ENCODE measurements at places on chromosomes 13 and 19.

DNA sequence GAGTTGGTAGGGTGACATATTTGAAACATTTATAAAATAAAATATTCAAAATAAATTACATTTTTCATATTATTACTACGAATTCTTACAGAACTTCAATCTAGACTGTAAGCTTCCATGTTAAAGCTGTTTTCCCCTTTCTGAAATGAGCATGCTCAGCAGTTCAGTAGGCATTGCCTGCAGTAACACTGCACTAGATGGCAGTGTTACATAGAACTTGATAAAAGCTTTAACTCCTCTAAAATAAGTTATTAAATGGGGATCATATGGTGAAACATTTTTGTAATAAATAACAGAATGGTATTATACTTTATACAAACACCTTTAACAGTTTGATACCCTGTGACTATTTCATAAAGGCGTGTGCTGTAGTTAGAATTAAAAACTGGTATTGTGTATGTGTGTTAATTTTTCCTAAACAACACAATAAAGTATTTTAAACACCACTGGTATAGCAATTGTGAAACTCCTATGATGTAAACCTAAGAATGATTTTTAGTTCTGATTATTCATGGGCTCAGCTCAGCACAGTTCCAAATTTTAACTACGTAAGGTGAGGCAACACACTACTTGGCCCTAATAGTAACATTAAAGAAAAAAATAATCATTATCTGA, 11.6 kb upstream of the GPR18 start:
- peak; percentile 60 for DNase-seq

DNA sequence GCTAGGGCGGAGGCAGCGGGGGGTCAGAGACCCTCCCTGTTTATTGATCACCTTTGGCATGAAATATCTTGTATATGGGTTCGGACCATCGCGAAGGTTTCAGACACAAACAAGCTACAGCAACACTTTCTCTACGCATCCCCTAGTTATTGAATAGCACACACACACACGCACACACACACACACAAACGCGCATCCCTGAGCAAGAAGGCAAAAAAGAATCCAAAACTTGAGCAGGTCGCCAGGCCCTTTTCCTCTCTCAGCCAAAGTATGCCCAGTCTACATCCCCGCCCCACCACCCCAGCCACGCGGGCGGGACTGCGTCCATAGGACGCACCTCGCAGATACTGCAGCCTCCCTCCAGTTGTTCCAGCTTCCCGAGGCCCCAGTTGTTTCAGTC, 16.0 kb downstream of the POU4F1 start:
- no peak for DNase-seq

GRCh38 chr19:38819231-38819920, 6.6 kb upstream of the LGALS4 start:
- DNase-seq, result no peak

- DNase-seq, result peak; percentile 39
These were observed 15.5 kb downstream of the SETDB2 start for GRCh38 chr13:49459580-49459979.

DNA sequence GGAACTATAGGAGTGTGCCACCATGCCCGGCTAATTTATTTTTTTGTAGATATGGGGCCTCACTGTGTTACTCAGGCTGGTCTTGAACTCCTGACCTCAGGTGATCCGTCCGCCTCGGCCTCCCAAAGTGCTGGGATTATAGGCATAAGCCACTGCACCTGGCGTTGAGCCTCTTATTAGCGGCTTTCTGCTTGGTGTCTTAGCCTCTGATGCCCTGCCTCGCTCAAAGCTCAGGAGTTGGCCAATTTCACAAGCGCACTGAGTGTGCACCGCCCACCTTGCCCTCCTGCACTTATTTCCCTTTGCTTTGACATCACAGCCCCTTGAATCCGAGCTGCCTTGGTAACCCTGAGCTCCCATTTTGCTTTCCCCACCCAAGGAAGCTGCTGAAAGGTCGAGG, 10.1 kb downstream of the YIPF2 start:
- no peak for DNase-seq

DNA sequence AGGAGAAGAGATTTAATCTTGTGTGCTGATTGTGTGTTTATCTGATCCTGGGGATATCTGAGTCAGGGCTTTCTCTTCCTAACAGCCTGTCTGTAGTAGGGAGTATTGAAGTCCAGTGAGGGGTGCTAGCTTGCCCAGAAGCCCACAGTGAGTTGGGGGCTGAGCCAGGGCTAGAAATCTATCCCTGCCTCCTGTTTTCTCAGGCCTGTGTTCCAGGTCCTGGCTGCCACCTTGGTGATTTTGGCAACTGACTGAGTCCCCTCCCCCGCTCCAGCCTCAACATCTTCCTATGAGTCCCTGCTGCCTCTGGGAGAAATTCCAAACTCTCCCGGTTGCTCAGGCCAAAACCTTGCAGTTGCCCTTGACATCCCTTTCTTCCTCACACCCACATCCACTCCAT, 7.7 kb upstream of the NOVA2 start:
- no peak for DNase-seq

DNA sequence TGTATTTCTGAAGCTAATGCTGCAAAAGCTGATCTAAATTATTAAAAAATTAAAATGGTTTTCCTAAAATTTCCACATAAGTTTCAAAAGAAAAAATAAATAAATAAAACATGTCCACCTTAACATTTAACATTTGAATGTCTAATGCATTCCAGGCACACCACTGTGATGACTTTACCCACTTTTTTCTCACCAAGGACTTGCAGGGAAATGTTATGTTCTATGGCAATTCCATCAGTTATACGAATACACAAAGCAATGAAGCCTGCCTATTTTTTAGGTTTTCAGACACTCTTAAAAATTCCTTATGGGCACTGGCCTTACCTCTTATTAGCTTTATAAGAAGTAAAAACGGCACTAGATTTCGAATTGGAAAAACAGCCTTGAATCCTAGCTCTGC, 10.2 kb downstream of the TSC22D1 start:
- DNase-seq, result no peak

- peak; percentile 70 for DNase-seq
These were observed 44.5 kb downstream of the VWA8 start for GRCh38 chr13:41916173-41916954.

DNA sequence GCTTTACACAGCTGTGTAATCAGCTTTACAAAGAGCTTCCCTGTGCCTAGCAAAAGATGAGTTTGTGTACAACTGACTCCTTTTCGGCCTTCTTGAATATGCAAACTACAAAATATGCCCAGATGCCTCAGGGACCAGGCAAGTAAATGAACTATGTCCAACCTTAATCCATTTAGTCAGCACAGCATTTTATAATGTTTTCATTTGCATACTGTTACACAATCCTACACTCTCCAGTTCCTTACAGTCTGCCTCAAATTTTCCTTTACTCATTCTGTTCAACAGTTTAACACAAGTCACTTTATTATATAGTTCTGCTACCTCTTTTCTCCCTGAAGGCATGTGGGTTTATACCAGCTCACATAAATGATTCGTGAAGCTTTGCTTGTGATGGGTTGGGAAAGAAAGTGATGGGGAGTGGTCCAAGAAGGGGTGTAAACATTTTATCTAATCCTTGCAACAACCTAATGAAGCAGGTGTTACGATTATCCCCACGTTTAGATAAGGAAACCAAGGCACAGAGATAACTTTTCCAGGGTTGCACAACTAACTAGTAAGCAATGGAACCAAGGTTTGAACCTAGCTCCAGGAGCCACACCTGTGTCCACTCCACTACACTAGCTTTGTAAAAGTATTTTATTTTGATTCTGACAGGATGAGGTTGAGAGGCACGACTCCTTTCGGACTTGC, 3.3 kb upstream of the USP12 start:
- DNase-seq, result no peak

GRCh38 chr13:44153496-44153895, 220.1 kb upstream of the SERP2 start:
- no peak for DNase-seq

GRCh38 chr13:84263354-84264069, 381.2 kb upstream of the SLITRK1 start:
- no peak for DNase-seq

- DNase-seq, result no peak
These were observed 20.9 kb upstream of the IGSF23 start for GRCh38 chr19:44592451-44592890.

DNA sequence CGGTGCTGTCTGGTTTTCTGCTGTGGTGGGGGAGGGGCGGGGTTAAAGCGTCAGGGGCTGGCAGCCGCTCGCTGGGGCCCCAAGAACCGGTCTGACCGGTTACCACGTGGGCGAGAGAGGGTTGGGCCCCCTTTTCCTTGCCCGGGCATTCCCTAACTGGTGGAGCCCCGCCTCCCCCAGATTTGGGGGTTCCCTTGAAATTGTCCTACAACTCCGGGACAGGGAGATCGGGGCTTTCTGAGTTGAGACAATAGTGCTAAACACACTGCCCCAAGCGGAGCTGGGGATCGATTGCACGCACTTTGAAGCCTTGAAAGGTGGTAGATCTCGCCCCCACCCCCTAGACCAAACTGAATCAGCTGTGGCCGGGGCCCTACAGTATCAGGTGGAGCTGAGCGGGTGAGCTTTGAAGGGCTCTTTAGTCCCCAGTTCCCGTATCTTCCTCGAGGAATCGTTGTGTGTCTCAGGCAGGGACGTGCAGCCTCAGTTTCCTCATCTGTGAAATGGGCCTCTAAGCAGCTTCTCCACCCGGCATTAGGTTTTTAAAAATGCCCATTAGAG, 4.8 kb downstream of the IER2 start:
- peak; percentile 75 for DNase-seq

- DNase-seq, result no peak
These were observed 467.8 kb upstream of the ARGLU1 start for GRCh38 chr13:107035778-107036177.

DNA sequence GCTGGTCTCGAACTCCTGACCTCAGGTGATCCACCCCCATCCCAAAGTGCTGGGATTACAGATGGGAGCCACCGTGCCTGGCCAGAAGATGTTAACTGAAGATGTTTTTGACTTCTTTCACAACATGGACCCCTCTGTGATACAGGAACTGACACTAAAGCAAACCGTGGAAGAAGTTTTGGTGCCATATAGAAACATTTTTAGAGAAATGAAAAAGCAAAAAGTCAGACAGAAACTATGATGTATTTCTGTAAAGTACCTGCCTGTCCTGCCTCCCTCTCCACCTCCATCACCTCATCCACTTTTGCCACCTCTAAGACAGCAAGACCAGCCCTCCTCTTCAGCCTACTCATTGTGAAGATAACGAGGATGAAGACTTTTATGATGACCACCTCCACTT, 11.3 kb downstream of the FBXO27 start:
- no peak for DNase-seq

DNA sequence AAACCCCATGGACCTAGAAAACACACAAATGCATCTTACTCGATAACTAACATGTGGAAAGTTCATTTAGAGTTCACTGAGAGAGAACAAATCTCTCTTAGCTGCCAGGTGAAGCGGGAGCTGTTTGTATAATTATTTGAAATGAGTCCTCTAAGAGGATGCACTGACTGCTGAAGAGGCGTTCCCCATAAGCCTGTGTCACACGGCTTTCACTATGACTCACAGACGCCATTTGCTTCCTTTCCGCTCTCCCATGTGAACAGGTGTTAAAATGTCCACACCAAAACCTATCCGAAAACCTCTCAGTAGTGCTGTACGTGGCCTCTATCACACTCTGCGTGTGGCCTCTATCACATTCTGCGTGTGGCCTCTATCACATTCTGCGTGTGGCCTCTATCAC, 101.8 kb downstream of the SOX1 start:
- no peak for DNase-seq
